ENCODE measurements at places on chromosomes 2 and 18. TPM values are rescaled to one million over a fixed set of nuclear protein-coding genes. Genes with fewer than 3 reads are reported as not detected.

- no peak for DNase-seq
These were observed 19.8 kb downstream of the CCDC88A start for GRCh38 chr2:55399815-55400214.

GRCh38 chr2:135904341-135904989 lies 28.2 kb upstream of the MCM6 start:
- peak; percentile 66 for DNase-seq

DNA sequence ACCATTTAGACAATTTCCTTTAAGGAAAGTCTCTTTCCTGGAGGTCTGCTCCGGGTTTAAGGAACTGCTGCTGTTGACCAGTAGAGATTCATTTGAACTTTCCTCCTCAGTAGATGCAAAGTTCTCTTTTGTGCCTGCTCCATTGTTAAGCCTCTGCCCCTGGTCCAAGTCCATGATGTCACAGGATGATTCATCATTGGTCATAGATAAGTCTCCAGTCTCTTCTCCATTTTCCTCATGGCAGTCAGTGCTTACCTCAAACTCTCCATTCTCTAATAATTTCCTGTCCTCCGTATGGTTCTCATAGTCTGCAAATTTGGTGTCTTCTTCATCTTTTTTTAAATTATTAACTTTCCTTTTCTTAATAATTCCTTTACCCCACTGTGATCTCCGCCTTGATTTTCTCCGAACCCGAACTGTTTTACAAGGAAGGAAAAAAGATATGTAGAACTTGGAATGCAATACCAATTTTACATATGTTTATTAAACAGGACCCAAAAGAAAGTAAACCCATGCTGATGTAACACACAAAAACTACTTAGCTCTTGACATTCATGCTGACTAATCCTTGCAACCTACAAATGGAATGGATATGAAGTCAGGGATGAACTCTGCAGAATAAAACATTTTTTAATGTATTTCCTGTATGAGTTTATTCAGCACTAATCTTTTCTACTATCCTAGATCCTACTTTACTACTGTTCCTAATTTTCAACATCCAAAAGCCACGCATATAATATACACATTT lies 169.1 kb downstream of the ATAD2B start:
- peak; percentile 85 for DNase-seq

Gene DES
- total RNA-seq: 69.3 TPM

Gene SF3B6
- 155 TPM for total RNA-seq

- no peak for DNase-seq
These were observed 286.9 kb downstream of the INSIG2 start for GRCh38 chr2:118374974-118375755.

- peak; percentile 0 for DNase-seq
These were observed 525.4 kb downstream of the KCNJ3 start for GRCh38 chr2:155223781-155224406.

DNA sequence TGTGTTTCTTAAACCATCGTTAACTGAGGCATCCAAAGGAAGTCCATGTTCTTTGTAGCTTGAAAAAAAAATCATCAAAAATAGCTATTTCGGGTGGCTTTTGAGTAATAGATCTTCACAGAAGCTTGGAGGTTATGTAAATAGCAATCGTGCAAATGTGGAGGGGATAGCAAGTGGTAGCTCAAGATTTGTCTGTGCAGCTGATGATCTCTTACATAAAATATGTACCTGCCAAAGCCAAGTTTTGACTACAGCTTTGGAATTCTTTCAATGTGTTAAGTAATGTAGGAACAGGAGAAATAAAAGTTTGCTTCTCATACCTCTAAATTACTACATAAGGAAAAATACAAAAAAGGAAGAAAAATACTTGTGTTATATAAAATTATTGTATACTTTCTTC lies 1432.0 kb downstream of the DPP10 start:
- no peak for DNase-seq

DNA sequence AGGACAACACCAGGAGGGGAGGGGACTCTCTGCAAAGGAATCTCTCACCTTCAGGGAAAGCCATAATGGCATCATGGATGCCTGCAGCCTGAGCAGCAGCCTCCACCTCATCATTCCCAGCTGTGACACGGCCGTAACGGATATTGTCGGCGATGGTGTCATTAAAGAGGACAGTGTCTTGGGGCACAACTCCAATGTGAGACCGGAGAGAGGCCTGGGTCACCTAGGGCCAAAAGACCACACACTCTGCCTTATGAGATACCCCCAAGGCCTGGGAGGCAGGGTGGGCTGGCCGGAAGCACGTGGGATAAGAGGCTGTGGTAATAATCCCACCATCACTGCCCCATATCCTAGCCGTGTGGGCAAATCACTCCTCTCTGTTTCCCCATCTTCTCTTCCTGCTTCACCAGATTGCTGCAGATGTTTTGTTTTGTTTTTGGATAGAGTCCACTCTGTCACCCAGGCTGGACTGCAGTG lies 4.3 kb downstream of the ZFAND2B start:
- no peak for DNase-seq

GRCh38 chr2:201947287-201947686 lies 86.4 kb upstream of the FZD7 start:
- DNase-seq: no peak

- DNase-seq: no peak
These were observed 612.2 kb upstream of the SLC39A10 start for GRCh38 chr2:195044801-195045200.

Gene B3GNT7
- total RNA-seq: 0.17 TPM

Measured in fibroblast of lung (primary cell).